ENCODE measurements at places on chromosomes 2 and 18.

GRCh38 chr2:19900931-19901441 lies 797 bp downstream of the TTC32 start:
- no peak for DNase-seq

- DNase-seq = no peak
Observed at GRCh38 chr2:71606244-71606643, 152.9 kb downstream of the DYSF start.

DNA sequence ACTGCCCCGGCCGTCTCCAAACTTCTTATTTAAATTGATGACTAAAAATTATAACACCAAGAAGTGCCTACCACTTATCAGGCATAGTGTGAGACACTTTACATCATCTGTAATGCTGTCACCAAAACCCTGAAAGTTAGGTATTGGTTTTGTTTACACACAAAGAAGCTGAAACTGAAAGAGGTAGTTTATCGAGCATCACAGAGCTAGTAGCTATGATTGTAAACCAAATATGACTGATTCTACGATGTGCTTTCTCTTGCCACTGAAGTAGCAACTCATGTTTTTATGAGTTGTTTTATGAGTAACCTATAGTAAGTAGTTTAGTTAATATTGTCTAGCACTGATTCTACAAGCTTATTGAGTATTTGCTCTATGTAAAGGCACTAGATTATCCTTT lies 31.5 kb downstream of the DYNC1I2 start:
- DNase-seq = no peak

DNA sequence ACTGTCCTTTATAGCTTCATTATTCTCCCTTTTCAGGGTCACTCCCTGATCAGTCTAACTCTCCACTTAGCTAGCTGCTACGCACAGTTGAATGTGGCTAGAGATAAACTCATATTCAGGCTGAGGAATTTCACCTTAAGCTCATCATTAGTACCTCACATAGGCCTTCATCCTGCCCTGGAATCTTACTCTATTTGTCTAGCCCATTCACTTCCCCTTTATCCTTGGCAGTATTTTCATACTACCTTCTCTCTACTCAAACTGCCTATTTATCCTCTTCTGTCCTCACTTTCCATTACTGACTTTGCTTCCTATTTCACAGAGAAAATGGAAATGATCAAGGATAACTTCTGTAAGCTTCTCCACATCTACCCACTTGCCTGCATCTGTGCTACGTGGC lies 10.6 kb upstream of the DSC2 start:
- DNase-seq = no peak

DNA sequence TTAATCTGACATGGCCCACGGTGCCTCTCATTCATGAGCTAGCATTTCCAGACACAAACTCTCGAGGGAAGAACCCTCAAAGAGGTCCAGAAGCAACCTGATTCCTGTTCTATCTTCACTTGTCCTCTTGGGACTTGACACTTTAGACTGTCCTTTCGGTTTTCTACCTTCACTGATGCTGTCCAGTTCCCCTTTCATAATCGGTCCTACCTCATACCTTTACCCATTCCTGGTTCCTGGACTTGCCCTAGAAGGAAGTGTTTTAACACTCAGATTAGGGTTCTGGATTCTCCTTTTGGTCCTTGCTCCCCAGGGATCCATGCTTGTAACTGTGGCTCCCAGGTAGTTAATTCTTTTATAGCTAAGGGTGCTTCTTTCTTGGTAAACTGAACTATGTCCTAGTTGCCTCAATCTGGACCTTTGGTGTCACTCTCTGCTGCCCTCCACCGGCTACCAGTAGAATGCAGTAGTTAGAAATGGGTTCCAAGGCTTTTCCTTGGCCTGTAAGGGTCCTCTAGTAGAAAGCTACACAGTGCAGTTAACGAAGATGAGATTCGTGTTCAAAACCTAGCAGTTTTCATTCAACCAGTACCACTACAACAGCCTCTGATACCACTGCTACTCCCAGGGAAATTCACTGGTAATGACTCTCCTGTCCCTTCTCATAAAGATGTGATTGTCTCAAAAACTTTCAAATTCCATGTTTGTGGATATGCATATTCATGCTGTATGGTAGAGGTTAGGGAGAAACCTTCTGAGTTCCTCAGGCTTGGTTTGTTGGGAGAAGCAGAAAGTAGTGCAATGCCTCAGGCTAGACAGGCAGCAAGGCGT lies 178.1 kb upstream of the CYP26B1 start:
- peak; percentile 86 for DNase-seq

DNA sequence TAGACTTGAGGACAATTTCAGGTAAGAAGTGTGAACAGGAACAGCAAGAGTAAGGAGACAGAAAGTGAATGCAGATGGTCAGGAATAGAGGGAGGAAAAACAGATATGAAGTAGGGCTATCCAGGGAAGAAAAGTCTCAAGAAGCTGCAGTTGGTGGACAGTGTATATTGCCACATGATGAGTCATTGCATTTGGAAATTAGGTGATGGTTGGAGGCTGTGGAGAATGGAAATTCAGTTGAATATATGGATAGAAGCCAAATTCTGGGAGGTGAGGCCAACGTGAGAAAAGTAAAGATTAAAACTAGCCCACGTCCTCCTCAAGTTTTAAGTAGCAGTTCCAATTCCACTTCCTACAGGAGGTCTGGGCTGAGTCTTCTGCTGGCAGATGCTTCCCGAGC lies 158.4 kb downstream of the UBE2E3 start:
- DNase-seq = no peak

DNA sequence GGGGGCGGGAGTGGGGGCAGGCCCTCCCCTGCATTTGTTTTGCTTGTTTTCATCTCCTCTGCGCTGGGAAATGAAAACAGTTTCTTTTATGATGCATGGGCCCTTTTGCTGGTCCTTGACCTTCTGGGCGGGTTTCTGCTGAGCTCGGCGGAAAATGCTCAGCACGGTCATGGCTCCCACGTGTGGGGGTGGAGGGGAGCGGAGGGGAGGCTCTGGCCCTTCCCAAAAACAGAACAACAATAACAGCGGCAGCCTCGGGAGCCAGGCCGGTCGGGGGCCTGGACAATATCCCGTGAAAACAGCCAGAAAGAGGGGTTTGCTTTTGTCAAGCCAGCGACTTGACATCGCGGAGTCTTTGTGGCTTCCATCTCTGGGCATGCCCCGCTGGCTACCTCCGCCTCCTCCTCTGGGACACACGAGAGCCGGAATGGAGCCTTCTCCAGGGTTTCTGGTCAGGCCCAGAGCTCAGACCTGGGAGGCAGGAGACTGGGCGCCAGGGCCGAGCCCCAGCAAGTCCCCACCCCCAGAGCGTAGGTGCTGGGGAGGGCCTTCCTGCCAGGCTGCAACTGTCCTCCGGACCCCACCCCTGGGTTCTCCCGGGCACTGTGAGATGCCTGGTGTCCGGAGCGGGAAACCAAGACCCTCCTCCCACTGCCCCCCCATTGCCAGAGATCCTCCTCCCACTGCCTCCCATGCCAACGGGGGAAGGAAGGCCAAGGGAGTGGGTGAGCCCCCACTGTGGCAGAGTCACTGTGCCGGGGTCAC lies 35.9 kb upstream of the SNED1 start:
- no peak for DNase-seq

Data from H1 (cell line).